ENCODE measurements at places on chromosomes 7 and 10.

DNA sequence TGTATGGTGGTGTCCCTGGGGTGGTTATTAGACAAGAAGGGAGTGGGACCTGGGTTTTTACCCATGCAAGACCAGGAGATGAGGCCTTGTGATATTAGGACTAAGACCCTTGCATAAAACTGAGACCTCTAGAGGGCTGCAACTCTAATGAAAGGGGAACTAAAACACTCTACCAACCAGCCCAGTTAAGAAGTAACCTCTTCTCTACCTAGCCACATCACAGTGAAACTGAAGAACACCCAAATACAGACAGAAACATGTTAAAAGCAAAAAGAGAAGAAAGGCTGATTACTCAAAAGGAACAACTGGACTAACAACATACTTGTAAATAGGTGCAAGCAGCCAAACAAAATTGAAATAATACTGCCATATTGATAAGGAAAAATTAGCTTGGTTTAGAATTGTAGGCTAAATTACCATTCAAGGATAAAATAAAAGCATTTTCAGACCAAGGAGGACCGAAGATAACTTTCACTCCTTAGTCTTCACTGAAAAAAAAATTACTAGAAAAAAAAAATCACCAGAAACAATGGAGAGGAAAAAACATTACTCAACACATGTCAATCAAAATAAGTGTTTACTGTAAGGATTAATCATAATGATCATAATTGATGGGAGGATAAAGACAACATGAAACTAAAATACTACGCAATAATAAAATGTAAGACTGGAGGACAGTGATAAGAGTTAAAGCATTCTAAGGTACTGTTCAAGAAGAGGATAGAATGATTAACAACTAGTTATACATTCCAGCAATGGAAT lies 27.6 kb downstream of the ERLIN1 start:
- no peak for DNase-seq

DNA sequence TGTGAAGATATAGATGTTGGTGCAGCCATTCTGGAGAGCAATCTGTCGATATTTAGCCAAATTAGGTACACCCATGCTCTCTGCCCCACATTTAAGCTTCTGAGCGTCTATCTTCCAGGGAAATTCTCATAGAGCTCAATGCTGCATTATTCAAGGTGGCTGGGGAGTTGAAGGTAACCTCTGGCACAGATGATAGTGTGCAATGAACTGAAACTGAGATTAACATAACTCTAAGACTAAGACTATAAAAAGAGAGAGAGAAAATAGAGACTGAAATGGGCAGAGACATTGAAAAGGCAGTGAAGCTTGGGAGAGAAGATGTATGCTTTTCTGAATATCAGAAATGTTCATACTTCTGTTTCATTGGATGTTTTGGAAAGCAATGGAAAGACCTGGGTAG lies 1197.0 kb upstream of the AUTS2 start:
- no peak for DNase-seq

DNA sequence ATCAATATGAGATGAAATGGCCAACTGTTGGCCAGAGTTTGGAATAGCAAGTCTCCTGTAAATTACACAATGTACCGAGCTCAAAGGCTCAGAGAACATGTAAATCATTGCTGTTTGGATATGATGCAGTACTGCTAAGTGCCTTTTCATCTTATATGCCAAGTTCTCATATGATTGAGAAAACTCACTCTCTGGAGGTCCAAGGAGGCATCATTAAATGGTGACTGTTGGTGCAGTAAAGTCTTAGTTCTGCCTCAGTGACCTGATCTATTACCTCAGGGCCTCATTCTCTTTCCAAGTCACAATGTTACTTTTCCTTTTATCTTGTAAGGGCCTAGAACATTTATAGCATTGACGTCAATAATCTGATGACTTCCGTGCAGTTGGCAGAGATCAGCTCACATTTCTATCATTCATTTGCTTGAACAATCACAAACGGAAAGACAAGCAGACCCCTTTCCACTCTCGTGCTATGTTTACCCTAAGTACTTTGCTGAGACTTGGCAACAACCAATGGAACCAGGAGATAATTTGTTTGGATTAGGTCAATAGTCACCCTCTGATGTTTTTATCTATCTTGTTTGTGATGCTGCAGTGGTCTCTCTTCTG lies 32.6 kb upstream of the PDK4 start:
- peak; percentile 99 for DNase-seq

DNA sequence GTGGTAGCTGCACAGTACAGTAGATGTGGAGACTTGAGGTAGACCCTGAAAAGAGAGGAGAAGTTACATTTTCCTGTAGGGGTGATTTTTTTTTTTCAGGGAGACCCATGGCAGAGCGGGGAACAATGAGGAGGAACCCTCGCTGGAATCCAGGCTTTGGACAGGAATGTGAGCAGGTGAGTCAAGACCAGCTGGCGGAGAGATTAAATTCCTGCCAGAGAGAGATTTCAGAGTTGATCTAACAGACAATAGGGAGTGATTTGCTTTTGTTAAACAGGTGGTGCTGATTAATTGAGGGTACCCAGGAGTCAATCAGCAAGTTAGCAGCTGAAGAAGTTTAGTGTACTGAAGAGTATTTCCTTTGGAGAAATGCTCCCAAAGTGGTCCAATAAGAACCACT lies 41.6 kb upstream of the MINDY3 start:
- DNase-seq: no peak

DNA sequence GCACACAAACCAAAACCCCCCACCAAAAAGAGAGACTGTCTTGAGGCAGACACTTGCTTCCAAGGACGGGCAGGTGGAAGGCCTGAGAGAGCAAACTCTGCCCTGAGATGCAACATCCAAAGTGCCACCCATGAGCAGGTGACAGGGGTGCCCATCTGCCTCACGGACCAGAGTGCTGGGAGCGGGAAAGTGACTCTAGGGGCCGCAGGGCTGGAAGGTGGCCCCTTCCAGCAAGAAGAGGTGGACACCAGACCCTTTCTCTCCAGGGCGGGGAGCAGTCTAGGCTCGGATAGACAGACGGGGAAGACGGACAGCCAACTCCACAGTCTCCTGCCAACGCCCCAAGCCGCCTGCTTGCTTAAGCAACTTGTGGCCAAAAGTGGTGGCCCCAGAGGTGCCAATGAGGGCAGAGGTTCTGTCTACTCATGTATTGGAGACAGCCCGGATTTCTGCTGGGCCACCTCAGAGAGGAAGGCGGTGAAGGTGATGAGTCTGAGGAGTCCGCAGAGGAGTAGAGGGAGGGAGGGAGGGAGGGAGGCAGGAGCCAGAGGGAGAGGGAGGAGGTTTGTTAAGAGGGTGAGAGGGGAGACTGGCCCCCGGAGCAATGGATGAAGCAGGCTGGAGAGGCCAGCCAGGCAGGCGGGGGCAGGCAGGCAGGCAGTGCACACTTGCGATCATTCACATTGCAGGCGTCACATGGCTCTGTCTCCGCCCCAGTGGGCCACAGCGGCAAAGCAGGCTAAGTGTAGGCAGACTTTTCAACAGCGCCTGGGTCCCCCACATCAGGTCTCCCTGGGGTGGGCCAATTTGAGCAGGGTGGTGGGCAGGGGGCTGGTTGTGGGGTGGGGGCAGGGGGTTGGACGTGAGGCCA lies 65.6 kb downstream of the SLC29A4 start:
- DNase-seq: no peak

DNA sequence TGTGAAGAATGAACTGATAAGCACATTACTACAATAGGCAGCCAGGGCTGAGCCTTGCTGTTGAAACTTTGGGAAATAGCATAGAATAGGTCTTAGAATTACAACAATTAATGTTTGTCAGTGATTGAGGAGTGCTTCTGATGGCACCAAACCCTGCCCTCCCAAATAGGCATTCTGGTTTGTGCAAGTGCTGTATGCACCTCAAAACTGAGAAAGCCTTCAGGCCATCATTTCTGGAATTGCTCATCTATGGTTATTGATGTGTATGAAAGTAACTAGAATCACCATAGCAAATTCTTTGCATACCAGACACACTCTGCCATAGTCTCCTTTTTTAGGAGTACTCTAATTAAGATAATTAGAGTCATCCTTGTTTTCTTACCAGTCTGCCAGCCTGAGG lies 585.0 kb upstream of the MBL2 start:
- no peak for DNase-seq

DNA sequence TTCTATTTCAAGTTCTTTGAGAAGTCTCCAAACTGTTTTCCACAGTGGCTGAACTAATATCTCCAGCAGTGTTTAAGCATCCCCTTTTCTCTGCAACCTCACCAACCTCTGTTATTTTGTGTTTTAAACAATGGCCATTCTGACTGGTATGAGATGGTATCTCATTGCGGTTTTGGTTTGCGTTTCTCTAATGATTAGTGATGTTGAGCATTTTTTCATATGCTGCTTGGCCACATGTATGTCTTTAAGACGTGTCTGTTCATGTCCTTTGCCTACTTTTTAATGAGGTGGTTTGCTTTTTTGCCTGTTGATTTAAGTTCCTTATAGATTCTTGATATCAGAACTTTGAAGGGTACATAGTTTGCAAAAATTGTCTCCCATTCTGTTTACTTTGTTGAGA lies 156.6 kb upstream of the IMMP2L start:
- DNase-seq: no peak

GRCh38 chr10:17649836-17650235 lies 5.9 kb downstream of the STAM start:
- DNase-seq: no peak

- DNase-seq: no peak
Measured at GRCh38 chr7:69243016-69243415, 355.3 kb upstream of the AUTS2 start.

- DNase-seq: no peak
Measured at GRCh38 chr10:35607475-35608327, 2.6 kb downstream of the GJD4 start.

GRCh38 chr10:129784891-129785290 lies 179.2 kb downstream of the EBF3 start:
- DNase-seq: no peak

- DNase-seq: no peak
Measured at GRCh38 chr7:25116621-25117020, 8.4 kb downstream of the CYCS start.

DNA sequence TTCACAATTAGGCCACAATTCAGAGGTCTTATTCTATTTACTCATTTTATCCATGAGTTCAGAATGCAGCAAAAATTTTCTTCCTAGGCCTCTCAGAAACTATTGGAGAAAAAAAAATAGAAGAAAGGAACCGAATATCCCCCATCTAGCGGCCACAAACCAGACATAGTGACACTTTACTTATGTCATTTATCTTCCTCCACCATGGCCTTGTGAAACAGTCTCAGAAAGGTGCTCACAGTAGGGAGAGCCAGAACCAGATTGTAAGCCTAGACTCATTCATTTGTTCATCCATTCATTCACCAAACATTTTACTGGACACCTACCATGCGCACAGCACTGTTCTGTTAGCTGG lies 16.0 kb downstream of the CREB3L2 start:
- DNase-seq: no peak

DNA sequence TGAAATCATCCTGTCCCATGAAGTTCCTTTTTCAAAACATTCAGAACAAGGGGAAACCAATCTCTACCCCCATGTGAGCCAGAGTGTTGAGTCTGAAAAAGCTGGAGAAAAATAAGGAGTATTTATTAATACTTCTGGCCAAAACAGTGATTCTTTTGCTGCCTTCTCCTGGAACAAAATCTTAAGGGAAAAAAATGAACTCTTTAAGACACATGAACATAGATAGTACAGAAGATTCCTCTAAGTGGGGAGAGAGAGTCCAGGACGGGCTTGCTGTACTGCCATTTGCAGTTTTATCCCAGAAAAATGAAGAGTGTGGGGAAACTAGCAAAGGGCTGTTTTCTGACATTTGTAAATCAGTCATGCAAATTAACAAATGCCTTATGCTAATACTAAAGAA lies 173.4 kb upstream of the CELF2 start:
- DNase-seq: no peak

GRCh38 chr7:29365423-29365822 lies 170.8 kb downstream of the CHN2 start:
- DNase-seq: no peak

DNA sequence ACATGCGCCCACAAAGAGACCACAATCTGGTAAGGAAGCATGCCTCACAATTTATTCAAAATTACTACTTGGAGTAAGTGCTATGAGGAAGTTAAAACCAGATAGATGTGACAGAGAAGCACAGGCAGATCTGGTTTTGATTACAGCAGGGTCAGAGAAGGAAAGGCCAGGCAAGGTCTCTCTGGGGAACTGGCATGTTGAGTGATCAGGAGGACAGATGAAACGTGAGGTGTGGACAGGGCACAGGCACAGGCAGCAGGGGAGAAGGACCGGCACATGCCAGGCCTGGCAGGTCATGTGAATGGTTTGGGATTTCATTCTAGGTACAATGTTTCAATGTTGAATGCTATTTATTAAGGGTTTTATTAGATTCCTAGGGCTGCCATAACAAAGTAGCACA lies 51.6 kb downstream of the GPAM start:
- no peak for DNase-seq

- DNase-seq: no peak
Measured at GRCh38 chr10:101226491-101227428, 2.5 kb downstream of the LBX1 start.

DNA sequence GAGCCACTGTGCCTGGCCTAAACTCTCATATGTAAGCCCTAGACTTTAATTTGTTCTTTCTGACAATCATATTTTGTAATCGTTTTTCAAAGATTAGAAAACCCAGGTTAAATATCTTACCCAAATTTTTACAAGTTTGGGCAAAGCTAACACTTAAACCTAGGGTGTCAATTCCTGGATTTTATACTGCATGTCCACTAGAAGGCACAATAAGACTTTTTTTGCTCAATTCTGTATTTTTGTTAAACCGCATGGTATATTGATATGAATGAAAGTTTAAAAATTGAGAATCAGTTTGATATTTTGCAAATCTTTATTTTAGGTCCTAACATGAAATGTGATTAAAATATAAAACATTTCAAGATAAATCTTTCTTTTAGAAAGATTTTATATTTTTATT lies 29.3 kb downstream of the DYNC2I1 start:
- DNase-seq: no peak

- DNase-seq: no peak
Measured at GRCh38 chr10:117425974-117426566, 50.8 kb upstream of the PDZD8 start.

- DNase-seq: no peak
Measured at GRCh38 chr7:44787041-44787440, 9.4 kb upstream of the PPIA start.

- DNase-seq: no peak
Measured at GRCh38 chr7:102983602-102984001, 70.8 kb downstream of the LRRC17 start.

DNA sequence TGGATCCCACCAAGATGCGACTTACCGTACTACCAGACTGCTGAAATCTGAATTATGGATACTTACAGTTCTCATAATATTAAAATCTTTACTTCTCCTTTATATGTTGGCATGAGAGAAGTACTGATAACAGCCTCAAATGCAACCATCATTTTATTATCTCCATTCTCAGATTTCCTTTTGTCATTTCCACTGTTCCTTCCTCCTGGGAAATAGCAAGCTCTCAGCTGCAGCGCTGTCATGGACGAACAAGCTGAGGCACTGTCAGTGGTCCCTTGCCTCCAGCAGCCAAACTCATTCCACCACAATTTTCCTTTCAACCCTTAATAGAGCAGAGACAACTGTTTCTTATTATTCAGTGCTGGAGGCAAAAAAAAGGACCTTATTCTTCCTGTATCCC lies 478.4 kb downstream of the ARL4A start:
- no peak for DNase-seq

- DNase-seq: no peak
Measured at GRCh38 chr7:22173685-22174573, 183.0 kb downstream of the RAPGEF5 start.

Measured in SHP77 treated with DMSO at 0.1 percent for 48 hours (cell line).